ENCODE measurements at places on chromosomes 1 and 21.

- DNase-seq, result no peak
Observed at GRCh38 chr1:24317956-24318614, 1.1 kb upstream of the GRHL3 start.

- no peak for DNase-seq
Observed at GRCh38 chr1:79792219-79792930, 785.8 kb upstream of the ADGRL4 start.

DNA sequence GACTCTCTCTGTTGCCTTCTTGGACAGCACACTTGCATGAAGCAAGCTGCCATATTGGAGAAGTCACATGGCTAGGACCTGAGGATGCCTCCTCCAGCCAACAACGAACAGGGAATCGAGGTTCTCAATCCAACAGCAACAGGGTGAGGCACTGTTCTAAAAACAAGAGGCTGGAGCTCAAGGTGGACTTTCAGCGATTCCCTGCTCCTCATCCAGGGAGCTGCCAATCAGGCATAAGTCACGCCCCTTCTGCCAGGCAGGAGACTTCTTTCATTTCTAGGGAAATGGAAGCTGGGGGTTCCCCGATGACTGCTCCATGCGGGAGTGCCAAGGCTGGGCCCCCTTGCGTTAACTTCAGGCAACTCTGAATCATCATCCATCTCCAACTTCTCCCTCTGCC is 22.7 kb upstream of the IFNAR1 start:
- DNase-seq, result no peak

GRCh38 chr1:30872033-30872947 is 36.3 kb downstream of the SDC3 start:
- DNase-seq, result no peak

DNA sequence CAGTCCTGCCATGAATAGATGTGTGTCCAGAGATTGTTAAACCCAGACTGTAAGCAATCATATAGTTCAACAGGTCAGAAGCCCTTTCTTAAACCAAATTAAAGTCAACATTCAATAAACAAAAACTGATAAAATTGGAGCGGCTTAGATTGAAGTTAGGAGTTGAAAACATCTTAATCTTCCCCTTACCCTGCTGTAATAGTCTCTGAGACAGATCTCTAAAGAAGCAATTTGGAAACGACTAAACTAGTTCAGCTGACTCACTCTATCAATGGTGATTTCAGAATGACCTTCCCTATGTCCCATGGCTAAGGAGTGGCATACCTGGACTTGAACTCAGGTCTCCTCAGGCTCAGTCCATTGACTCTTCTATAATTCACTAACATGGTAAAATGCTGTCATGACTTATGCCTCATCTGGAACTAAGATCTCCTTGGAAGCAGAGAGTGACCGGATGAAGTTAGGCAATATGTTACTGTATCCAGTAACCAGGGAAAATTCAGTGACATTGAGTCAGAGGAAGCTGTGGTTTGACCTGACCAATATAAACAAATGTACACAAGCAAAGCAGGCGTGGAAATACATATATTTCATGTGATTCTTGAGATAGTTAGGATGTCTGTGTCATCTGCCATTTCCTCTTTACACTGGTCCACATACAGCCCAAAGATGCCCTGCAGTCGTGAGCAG is 30.1 kb downstream of the SGIP1 start:
- DNase-seq, result no peak

DNA sequence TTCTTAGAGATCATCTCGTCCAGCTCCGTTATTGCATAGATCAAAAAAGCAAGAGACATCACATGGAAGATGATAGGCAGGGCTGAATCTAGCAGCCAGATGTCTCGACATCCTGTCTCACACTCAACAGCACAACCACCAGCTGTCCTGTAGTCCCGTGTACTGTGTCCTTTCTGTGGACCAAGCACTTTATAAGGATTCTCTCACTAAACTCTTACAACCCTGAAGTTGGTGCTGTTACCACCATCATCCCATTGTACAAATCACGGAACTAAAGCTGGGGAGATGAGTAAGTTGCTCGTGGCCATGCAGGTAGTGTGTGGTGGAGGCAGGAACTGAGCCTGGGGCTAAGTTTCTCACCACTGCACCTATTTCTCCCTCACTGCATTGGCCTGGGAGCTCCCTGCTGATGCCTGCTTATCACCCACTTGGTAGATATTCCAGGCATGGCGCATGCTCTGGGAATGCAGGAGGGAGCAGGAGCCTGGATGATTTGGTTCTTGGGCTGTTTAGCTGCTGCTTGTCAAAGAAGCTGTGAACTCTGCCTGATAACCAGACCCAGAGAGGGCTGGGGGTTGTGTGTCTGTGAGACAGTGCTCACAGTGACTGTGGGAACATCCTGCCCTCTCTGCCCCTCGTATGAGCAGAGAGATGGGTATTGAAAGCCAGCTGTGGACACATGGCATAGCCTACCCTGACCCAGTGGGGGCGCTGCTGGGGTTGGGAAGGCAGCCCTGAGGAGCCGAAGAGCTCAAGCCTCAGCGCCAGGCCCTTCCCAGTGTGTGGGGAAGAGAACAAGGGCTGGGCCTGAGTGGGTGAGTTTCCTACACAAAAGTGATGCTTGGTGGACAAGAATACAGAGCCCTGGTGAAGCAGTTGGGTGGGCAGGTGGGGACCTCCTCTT is 13.6 kb downstream of the PPFIA4 start:
- DNase-seq, result no peak

DNA sequence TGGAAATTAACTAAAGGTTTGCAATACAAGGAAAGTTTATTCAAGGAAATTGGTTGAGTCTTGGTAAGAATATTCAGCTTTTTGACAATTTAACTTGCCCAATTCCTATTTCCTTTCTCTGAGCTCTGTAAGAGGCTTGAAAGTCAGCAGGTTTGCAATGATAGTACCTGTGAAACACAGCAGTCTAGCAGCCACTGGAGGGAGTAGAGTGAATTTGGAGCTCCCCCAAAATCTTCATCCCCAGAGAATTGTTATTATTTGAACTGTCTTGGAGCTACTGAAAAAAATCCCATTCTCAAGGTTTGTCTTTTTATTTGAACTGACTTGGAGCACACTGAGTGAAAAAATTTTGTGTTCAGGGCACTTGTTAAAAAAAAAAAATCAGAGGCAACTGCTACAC is 654.2 kb upstream of the PKN2 start:
- DNase-seq, result no peak

GRCh38 chr1:184462155-184462554 is 75.3 kb downstream of the C1orf21 start:
- no peak for DNase-seq

DNA sequence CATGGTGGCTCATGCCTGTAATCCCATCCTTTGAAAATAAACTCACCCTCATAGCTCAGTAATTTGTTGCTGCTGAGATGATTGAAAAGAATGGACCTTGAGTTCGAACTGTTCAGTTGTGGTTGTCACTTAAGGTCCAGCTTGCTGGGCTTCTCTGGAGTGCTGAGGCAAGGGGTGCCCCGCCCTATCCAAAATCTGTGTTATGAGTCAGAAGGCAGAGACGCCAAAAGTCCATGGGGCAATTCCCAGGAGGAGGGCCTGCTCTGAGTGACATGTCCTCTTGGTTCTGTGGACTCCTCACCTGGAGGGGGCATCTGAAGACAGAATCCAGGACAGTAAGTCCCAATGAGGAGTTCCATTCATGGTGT is 64.8 kb downstream of the MYOM3 start:
- no peak for DNase-seq

- DNase-seq, result no peak
Observed at GRCh38 chr21:36250423-36251075, 69.4 kb upstream of the MORC3 start.

- DNase-seq, result no peak
Observed at GRCh38 chr1:246058466-246058865, 448.6 kb downstream of the SMYD3 start.

DNA sequence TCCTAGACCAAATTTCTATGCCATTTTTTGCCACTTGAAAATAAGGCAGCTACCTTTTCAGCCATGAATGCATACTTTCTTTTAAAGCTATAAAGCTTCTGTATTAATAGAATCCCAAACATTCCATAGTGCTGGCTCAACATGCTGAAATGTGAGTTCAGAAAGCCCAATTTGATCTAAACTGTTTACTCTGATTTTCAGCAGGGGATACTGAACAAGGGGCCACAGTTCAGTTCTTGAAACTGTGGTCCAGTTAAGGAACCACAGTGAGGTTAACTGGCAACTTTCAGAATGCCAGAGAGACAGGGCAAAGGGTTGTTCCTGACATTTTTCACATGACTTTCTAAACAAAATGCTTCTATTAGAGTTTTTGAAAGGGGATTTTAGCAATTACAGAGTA is 85.7 kb upstream of the COL11A1 start:
- no peak for DNase-seq

- DNase-seq, result no peak
Observed at GRCh38 chr1:193607787-193608186, 421.4 kb upstream of the B3GALT2 start.

GRCh38 chr1:76901158-76901767 is 34.0 kb downstream of the ST6GALNAC5 start:
- DNase-seq, result peak; percentile 11

- DNase-seq, result no peak
Observed at GRCh38 chr1:58710190-58711085, 10.6 kb upstream of the MYSM1 start.

GRCh38 chr1:30675761-30676160 is 47.6 kb downstream of the MATN1 start:
- DNase-seq, result no peak

- no peak for DNase-seq
Observed at GRCh38 chr1:234542211-234542850, 63.4 kb upstream of the TARBP1 start.

DNA sequence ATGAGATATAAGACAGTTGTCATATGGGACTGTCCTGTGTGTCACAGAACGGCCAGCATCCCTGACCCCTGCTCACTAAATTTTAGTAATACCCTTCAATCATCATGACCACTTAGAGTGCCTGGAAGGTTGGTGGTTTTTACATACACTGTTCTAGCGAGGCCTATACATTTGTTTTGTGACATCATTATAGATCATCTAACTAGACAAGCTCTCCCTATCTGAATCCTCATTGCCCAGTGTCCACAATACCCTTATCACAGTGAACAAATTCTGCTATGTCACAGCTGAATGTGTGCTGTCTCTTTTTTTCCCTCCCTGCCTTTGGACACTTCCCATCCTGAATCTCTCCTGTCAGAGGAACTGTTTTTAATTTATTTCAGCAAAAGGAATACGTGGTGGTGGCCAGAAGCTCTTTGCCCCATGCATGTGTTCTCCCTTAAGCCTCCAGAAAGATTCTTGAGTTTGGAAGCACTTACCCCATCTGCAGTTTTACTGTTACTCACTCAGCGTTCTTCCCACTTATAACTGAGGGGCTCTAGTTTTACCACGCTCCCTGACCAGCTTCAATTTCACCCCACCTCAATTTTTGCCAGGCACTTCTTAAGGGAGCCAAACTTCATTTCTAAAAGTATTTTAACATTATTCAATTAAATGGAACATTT is 70.3 kb downstream of the OLFML2B start:
- no peak for DNase-seq

DNA sequence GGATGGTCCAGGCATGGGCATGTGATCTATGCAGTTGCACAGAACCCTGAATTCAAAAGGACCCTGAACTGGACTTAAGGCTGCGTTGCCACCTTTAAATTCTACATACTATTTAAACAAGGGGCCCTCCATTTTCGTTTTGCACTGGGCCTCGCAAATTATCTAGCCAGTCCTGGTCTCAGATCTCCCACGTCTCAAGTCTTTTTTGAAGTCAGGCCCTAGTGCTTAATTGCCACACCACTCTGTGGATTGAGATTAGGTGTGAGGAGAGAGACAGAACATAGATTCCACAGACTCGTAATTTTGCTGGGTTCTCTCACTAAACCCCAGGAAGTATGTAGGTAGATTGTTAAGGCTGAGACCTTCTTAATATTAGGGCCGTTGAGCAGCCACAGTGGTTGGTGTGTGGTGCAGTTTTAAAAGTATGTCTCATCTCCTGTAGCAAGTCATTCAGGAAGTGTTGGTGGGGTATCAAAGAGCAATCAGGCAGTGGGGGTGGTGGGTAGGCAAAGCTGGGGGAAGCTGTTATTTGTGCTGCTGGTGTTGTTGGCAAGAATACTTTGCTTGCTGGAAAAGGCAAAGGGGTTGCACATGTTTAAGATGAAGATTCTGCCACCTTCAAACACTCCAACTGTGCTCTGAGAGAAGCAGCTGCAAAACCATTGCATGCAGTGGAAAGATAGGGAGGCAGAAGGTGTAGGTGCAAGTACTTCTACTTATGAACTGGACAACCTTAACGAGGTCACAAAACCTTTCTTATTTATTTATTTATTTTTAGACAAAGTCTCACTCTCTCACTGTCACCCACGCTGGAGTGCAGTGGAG is 11.2 kb downstream of the CD84 start:
- DNase-seq, result peak; percentile 84

DNA sequence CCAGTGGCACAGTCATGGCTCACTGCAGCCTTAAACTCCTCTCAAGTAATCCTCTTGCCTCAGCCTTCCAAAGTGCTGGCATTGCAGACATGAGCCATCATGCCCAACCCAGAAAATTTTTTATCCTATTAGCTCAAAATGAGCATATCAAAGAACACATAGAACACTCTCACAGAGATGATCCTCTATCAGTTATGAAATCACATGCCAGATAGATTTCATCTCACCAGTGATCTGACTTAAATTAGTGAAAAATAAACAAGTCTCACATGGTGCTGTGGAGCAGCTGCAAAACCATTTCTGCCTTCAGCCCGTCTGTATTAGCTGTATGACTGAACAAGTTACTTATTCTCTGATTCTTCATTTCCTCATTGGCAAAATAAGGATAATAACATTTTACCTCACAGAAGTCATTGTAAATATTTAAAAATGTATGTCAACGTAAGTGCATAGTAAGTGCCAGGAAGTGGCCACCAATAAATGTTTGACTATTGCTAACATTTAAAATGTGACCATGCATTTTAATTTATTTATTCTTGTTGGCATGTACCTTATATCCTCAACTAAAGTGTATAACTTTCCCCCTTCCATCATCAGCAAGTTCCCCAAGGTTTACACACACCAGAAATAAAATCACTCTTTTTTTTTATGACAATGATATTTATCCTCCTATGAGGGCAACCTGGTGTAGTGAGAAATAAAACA is 29.0 kb upstream of the SLC19A2 start:
- DNase-seq, result no peak

DNA sequence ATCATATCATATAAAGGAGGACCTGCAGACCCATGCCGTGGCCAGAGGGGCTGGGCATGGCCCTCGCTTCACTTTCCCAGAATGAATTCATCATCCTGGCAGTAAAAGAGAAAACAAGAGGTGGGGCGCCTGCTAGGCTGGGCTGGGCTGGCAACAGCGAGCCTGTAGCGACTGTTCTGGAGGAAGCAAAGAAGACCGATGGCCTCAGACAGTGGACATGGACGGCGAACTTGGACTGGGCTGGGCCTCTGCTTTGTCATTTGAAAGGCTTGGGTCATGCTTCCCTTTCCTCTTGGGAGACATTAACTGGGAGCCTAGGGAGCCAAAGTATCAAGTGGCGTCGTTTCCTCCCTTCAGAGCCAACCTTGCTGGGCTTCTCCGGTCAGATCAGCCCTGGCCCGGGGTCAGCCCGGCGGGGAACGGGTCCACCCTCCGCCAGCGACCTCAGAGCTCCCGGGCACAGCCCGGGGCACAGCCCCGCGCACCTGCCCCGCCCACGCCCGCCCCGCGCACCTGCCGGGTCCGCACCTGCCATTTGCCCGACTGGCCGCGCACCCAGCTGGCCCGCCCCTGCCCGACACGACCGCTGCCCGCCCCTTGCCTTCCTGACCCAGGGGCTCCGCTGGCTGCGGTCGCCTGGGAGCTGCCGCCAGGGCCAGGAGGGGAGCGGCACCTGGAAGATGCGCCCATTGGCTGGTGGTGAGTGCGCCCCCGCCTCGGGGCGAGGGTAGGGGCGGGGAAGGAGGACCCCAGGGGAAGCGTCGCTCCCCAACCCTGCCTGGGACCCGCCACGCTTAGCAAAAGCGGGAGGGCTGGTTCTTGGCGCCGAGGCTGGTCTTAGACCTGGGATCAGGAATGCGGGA is at the start of gene FAM3B:
TSS of gene FAM3B (plus strand) at position 602 of the 863 bp plus-strand sequence. CDS start at position 681, 79 bp downstream.
- no peak for DNase-seq
